ENCODE measurements at places on chromosomes 7 and 10.

DNA sequence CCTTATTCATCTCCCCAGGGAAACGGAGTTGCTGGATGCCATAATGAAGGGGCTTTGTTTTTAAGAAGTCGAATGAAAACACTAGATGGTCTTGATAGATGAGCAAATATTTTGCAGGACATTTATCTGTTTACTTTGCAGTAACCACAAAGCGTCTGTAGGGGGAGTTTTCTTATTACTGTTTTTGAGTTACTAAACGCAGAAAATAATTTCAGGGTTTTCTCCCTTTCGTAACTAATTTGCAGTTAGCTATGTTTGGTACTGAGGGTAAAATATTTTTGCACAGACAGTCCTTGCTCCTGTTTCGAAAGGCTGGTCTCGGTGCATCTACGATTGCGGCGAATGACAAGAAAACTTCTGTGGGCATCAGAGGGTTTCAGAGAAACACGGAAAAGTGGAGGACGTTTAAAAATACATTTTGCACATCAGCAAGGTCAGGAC lies 505.6 kb upstream of the MKI67 start:
- DNase-seq, result peak; percentile 14

DNA sequence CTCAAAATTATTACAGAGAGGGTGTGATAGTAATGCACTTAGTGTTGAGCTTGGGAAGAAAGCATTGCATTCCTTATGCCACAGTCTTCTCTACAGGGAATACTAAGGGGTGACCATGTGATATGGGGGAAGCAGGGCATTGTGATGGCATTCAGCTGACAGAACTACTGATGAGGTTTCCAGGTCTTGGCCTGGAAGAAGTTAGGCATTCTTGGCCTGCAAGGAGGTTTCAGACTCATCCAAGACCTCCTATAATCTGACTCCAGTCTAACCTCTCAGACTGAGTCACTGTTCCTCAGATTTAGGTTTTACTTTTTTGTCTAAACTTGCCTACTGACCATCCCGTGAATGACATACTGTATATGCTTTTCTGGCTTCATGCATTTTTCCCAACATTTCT lies 7.9 kb downstream of the STMP1 start:
- peak; percentile 28 for DNase-seq

- DNase-seq, result no peak
Observed at GRCh38 chr10:132836832-132837540, 51.0 kb upstream of the NKX6-2 start.

DNA sequence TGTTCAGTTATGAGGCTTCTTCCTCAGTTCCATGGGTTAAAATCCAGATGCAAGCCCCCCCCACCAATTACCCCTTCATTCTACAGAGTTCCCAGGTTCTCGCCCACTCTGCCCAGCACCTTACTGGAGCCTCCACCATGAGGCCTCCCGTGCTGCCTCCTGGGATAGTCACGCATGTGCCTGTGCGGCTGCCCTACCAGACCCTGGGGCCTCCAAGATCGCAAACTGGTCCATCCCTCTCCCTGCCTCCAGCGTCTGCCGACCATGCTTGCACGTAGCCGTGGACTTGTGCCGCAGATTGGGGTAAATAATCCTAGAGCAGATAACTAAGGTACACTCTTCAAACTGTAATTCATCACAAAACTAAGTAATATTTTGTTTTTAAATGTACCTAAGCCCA lies 611.2 kb downstream of the PTPRN2 start:
- no peak for DNase-seq

DNA sequence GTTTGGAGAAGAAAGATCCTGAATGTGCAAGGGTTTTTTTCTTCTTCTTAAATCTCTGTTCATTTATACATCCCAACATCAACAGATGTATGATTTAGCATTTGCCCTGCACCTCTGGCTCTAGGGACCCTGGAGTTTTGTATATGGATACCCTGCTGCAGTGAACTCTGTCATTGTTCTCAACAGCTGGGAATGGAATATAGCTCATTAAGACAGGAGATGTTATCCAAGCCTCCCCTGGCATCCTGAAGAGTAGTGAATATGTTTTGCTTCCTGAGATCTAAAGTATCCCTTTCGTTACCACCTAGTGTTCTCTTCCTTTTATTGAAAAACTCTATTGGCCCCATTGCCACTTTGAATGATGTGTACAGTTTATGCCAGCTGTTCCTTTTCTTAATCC lies 275.9 kb downstream of the EXOC4 start:
- DNase-seq, result no peak

- no peak for DNase-seq
Observed at GRCh38 chr7:157434701-157435100, 97.9 kb downstream of the DNAJB6 start.

GRCh38 chr7:2098056-2098455 lies 134.7 kb downstream of the MAD1L1 start:
- no peak for DNase-seq

DNA sequence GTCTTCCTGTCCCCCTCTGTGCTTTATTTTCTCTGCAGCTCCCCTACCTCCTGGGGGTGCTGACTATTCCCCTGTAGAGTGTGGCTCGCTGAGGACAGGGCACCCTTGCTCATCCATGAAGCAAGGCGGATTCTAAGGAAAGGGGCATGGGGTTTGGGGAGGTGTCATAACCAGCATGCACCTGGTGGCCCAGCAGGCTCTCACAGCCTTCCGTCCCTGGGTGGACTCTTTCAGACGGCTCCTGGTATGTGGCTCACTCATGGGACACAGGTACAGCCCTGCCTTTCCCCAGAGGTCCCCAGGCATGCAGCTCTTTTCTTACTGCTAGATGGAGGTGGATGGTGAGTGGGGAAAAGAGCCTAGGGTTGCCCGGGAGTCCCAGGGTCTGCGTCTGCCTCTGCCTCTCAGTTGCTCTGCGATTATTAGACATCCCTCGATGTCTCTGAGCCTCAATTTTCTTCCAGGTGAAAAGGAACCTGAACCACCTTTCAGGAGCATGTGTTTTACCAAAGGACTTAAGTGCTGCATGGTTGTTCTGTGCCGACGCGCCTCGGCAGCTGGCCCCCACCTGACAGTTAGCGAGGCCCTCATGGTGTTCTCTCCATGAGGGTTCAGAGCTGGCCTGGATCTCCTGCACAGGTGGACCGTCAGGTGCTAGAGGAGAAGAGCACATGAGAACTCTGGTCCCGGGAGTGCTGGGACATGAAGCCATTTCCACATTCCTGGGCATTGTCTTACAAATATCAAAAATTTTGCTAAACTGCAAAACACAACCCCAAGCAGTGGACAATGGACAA lies 172.5 kb upstream of the SHH start:
- DNase-seq, result no peak

DNA sequence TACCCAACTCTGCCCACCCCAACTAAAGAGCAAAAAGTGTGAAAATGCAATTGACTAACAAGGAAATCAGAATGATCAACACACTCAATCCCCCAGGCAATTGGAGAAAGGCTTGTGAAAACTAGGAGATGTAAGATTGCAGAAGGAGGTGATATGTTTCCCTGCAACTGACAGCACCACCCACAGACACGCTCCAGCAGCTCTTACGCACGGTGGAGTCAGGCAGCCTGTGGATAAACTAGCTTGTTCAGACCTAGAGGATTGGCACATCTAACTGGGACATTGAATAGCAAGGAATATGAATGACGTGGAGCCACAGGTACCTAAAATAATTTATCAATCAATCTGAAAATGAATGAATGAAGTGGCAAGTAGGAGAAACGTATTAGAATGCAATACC lies 125.7 kb upstream of the MYO3A start:
- no peak for DNase-seq

DNA sequence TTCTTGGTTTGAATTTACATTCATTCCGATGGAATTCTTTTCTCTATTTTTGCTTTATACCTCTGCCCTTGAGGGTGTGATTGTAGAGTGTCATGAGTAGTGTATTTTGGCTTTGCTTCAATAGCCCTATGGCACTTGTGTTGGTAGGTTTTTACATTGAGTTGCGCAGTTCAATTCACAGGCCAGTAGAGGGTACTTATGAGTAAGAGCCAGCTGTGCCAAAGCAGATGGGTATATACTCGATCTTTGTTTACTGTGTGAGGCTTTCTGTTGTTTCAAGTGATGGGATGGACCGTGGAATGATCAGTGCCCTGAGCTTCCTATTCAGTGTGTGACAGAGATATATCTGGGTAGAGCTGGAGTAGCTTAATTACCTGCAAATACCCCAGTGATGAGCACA lies 4.3 kb upstream of the AKR1C3 start:
- no peak for DNase-seq

- DNase-seq, result no peak
Observed at GRCh38 chr7:158165711-158166110, 421.9 kb downstream of the PTPRN2 start.

- no peak for DNase-seq
Observed at GRCh38 chr10:28566458-28567015, 33.6 kb downstream of the WAC start.

- DNase-seq, result no peak
Observed at GRCh38 chr7:44211126-44211675, 10.4 kb downstream of the YKT6 start.

- no peak for DNase-seq
Observed at GRCh38 chr7:134473861-134474291, 15.0 kb upstream of the AKR1B1 start.

DNA sequence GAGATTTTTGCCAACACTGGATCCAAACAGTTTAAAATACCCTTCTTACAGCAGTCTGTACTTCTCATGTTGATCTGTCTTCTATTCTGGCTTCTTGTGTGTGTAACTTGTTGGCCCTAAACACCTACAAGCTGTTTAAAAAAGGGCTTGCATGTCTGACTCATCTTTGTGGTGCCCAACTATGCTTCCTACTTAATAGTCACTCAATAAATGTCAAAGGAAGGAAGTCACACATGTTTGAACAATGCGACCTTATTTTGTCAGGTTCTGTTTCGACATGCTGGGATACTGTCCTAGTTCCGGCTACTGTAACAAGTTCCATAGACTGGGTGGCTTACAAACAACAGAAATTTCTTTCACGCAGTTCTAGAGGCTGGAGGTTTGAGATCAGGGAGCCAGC lies 9.4 kb upstream of the GRK5 start:
- DNase-seq, result no peak

DNA sequence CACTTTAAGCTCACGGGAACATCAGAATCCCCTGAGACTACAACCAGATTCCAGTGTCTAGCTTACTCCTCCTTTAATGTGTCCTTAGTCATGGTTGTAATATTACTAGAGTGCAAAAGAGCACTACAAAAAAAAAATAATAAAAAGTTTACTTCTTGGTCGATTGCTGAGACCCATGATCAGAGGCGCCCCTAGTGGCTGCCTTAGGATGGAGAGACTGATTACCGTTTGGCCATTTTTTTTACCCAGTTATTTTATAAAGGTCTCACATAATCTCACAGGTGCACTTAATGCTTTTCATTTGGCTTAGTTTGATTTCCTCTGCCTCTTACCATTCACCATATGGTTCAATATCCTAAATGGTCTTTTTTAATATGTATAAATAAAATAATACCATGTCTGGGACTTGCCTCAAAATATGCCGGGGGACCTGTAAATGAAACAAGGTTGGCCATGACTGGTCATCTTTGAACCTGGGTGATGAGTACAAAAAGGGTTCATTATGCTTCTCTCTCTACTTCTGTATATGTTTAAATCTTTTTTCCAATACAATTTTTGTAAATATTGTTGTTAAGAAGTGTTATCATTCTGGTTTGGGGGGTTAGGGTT lies 331.5 kb upstream of the NFE2L3 start:
- DNase-seq, result no peak

DNA sequence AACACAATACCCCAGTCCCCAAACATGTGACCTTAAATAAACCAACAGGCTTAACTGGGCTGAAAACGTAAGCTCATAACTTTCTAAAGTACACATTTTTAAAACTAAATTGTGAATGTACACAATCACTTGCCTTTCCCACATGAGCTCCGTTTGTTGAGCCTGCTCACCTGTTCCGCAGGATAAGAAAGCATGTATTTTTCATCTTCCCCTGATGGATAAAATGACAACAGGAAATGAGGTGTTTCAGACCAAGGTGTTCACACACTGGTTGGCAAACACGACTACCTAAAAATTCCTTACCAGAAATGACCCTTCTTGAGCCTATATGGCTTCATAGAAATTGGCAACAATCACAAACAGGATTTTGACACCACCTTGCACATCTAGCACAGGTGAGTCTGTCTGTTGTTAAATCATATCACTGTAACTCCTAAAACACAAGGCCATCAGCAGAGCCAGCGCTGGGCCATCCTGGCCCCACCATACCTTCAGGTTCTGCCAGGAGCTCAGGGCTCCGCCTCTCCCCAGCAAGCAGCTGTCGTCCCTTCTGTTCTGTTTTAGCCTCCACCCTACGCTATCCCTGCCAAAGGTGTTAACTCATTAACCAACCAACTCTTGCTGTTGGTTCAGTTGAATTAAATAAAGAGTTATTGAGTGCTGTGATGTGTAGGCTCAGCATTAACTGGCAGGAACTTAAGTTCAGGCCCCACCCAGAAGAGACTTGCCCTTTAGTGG lies 73.6 kb upstream of the RNF32 start:
- no peak for DNase-seq

DNA sequence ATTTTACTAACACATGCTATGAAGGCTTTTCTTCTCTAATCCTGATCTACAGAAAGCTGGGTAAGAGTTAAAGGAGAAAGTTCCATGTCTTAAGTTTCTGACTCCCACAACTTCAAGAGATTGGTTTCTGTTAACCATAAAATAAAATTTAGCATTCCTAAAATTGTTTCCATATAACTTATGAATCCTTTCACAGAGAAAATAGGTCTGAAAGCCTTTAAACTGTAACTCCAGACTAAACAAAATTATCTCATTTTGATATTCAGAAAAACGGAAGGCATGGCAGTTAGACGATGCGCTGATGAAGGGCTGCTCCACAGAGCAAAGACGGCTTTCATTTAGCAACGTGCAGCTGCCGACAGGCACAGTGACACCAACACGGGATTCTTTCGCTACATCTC lies 133.3 kb downstream of the SLC25A13 start:
- no peak for DNase-seq

GRCh38 chr10:132187430-132188138 lies 836 bp downstream of the DPYSL4 start:
- no peak for DNase-seq

DNA sequence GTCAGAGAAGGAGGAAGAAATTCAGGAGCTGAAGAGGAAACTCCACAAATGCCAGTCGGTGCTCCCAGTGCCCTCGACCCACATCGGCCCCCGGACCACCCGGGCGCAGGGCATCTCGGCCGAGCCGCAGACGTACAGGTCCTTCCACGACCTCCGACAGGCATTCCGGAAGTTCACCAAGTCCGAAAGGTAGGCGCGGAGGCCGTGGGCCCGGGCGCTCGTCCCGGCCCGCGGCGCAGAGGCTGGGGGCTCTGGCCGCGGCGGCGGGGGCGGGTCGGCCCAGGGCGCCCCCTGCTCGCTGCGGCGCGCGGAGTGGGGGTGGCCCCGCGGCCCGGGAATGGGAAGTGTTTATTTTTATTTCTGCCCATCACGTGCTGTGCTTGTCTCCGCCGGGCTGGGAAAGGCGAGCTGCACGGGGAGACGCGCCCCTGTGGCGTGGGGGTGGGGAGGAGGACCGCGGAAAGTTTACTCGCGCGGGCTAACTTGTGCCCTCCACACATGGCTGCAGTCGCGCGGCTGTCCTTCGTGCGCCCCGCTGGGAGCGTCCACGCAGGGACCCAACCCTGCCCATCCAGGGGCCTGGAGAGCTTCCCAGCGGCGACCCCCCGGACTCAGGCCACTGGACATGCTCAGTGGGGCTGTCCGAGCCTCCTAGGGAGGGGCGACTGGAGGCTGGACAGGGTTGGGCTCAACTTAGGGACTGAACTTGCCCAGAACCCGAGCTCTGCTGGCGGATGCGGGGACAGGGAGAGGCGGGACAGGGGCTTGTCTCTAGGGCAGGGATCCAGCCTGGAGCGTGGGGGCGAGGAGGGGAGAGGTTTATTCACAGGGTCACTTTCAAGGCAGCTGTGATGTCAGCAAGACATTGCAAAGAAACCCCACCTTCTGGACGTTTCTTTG lies 82.6 kb upstream of the PRKG1 start:
- no peak for DNase-seq

Data from fibroblast of the conjunctiva (primary cell).